ENCODE measurements at places on chromosomes 2 and 18.

DNA sequence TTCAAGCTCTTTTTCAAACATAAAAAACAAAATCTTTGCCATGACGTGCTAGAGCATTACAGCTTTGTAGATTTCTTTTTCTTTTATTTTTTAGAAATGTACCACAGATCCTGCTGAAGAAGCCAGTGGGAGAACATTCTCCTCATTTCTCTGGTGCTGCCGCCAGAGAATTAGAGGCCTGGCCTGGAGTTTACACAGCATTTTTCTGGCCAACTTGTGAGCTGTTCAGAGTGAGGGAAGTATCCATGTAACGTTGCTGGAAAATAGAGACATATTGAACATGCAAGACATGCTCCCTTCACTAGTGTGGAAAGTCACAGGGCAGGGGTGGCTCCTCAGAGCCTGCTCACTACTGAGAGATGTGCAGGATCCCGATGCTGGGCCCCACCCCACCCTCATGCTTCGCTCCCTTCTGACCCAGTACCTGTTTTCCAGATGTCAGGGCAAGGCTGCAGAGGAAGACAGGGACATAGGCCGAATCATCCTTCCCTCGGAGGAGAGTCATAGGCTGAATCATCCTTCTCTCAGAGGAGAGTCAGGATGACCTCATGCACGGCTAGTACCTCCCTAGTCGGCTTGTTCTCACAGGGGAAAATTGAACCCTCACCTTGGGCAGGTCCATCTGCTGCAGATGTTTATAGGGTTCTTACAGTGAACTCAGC is 298.5 kb downstream of the INSIG2 start:
- no peak for DNase-seq

- DNase-seq: no peak
These were observed 66.6 kb upstream of the HDAC4 start for GRCh38 chr2:239467281-239467955.

GRCh38 chr2:179612108-179612507 is 249.3 kb downstream of the ZNF385B start:
- no peak for DNase-seq

GRCh38 chr2:85534881-85535280 is 4.1 kb upstream of the MAT2A start:
- DNase-seq: no peak

DNA sequence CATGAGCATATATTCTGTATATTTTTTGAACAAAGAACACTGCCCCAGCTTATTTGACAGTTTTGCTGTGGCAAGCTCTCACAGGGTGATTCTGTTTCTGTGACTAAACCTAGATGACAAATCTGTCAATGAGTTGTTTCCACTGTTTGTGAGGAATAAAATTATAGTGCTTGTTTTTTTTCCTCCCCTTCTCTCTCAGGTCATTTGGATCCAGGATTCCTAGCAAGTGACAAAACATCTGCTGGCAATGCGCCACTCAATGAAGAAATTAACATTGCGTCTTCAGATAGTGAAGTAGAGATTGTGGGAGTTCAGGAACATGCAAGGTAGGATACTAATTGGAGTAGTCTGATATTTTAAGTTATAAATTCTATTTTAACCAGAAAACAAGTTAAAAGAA is 149.3 kb downstream of the HAUS1 start:
- DNase-seq: no peak

DNA sequence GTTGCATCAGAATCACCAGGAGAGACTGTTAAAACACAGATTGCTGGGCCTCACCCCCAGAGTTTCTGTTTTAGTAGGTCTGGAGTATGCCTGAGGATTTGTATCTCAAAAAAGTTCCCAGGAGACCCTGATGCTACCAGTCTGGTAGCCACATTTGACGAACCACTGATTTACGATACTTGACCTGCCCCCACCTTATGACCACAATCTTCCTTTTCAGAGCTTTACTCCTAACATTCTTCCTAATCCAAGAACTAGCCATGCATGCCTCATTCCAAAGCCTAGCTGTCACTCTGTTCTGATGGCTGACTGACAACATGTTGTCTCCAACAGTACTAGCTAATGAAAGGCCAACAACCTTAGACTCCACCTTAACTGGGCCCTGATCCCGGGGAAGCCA is 191.4 kb downstream of the MBD2 start:
- no peak for DNase-seq

- DNase-seq: no peak
These were observed 29.0 kb upstream of the PLA2R1 start for GRCh38 chr2:160091381-160091780.

- no peak for DNase-seq
These were observed 110.1 kb downstream of the ZNF385B start for GRCh38 chr2:179751163-179751809.

GRCh38 chr2:109209412-109209811 is 80.4 kb downstream of the SH3RF3 start:
- no peak for DNase-seq

DNA sequence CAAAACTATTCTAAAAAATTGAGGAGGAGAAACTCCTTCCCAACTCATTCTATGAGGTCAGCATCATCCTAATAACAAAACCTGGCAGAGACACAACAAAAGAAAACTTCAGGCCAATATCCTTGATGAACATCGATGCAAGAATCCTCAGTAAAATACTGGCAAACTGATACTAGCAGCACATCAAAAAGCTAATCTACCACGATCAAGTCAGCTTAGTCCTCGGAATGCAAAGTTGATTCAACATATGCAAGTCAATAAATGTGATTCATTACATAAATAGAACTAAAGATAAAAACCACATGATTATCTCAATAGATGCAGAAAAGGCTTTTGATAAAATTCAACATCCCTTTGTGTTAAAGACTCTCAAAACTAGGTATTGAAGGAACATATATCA is 63.1 kb downstream of the EHBP1 start:
- DNase-seq: no peak

GRCh38 chr2:46554397-46554796 is 75.0 kb downstream of the TMEM247 start:
- no peak for DNase-seq

DNA sequence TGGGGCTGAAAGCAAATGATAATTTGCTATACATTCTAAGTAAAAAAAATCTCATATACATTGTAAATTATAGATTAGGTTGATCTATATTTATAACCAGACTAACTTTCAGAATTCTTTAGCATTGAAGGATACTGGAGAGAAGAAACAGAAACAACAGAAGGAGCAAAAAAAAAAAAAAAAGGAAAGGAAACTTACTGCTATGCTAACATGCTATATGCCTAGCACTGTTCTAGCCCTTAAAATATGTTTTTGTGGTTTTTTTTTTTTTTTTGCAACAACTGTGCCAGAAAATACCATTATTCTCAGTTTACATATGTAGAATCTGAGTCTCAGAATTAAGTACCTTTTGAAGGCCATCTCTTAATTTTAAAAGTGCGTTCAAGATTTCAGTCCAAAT is 204.9 kb upstream of the MC4R start:
- no peak for DNase-seq

- no peak for DNase-seq
These were observed 99.6 kb upstream of the ST3GAL5 start for GRCh38 chr2:85988175-85988913.

- DNase-seq: no peak
These were observed 264.3 kb downstream of the TXNL1 start for GRCh38 chr18:56374007-56374655.

DNA sequence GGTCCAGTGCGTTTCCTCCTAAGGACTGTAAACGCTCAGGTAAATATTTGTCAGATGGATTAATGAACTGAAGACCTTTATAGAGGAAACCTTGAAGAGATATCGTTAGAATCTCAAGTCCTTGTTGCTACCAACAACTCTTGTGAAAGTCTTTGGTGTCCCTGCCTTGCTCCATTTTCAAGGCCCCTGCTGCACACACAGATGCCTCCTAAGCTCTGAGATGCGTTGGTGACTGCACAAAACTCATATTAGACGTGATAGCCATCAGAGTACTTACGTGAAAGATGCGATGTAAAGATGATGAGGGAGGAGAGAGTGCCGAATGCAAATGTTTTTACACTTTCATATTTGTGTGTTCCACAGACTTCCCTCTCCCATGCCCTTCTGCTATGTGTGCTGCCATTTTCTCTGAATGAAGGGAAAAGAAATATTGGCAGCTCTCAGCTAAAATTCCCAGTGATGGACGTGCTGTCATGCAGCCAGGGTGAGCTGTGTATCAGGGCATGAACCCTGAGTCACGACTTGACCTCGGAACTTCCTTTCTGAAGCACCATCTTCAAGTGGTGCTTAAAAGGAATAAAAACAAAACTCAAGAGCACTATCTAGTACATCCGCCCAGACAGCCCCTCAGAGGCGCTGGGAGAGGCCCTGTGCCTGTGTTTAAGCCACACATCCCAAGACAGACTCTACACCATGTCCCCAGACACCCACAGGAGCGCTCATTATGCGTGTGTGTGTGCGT is 117.4 kb downstream of the FAM210A start:
- DNase-seq: no peak

DNA sequence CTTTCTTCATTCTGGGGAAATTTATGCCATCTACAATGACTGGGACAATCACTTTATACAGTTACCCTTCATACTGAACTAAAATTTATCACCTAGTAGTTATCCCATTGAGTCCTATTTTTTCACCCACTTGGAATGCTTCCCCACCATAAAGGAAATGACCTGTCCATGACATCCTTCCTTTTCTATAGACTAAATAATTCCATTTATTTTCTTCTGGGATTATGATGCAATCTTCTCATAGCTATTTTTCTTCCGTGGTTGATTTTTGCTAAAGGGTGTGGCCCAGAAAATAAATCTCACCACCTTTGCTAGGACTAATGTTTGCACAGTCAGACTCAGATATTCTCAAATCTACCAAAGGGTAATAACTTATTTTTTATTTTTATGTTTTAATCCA is 186.1 kb upstream of the NRXN1 start:
- no peak for DNase-seq

GRCh38 chr2:46943881-46944798 is 28.5 kb upstream of the MCFD2 start:
- peak; percentile 50 for DNase-seq

DNA sequence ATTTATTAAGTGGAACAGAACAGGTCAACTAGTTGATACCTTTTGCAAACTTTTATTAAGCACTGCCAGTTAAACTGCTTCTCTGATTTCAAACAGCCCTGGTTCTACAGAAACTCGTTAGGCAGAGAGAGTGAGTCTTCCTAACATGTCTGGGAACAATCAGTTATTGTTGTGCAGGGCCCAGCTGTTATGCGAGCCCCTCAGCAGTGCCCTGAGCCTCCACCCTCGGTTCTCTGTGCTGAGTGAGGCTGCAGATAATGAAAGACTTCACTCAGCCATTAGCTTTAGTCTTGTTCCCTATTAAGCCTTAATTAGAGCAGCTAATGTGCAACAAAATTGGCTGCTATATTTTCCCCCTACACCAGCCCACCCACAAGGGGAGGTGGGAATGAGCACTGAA is 39.6 kb downstream of the KCTD18 start:
- no peak for DNase-seq

GRCh38 chr2:71929482-71929772 is 218.2 kb downstream of the CYP26B1 start:
- DNase-seq: no peak

GRCh38 chr2:169366066-169366465 is 3.7 kb upstream of the LRP2 start:
- no peak for DNase-seq

DNA sequence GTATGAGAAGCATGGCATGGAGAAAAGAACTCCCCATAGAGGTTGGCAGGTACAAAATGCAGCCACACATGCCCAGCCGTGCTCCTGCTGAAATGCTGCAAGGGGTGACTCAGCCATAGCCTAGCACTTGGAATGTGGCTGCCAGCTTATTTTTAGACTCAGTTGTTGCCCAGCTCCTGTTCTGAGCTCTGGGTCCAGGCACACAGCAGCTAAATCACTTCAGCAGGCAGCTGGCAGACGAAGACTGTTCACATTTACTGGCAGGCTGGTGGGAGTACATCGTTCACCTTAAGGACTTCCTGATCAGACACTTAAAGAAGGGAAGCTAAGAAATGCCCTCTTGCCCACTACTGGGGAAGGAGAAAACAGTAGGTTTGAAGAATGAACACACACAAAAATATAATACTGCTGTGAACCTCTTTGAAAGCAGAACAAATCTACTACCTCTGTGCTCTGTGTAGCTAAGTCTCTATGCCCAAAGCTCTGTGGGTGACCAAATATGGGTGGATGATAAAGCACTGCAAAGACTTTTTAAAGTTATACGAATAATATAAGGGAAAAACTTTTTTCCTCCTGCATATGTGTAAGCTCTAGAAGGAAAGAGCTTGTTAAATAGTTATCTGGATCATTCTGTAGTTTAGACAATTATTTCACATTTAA is 146.1 kb downstream of the LNPK start:
- DNase-seq: no peak

GRCh38 chr18:35915056-35915455 is 57.4 kb upstream of the RMP24 start:
- DNase-seq: no peak

DNA sequence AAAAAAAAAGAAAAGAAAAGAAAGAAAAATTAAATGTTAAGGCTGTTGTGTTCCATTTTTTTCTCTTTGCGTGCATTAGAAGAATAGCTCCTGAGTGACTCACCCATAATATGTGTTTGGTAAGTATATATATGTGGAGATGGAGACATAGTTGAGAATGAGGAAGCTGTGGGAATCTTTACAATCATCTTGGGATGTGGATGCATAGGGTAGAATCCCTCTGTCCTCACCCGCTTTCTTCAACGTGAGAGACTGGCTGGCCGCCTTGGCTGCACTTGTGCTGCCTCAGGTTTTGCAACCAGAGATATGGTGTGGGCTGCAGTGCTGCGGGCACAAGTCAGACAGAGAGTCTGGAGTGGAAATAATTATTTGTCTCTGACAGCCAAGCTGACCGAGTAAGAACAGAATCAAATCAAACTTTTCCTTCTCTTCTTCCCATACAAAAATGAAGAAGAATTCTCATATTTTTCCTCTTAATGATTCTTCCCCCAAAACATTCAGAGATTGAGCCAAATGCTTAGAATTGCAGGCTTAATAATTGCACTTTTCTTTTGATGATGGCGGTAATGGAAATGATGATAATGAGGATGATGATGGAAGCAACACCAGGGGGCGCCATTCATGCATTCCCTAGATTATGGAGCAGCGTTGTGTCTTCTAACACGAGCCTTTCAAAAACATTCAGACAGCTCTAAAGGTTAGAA is 48.5 kb downstream of the SERPINB7 start:
- DNase-seq: no peak

DNA sequence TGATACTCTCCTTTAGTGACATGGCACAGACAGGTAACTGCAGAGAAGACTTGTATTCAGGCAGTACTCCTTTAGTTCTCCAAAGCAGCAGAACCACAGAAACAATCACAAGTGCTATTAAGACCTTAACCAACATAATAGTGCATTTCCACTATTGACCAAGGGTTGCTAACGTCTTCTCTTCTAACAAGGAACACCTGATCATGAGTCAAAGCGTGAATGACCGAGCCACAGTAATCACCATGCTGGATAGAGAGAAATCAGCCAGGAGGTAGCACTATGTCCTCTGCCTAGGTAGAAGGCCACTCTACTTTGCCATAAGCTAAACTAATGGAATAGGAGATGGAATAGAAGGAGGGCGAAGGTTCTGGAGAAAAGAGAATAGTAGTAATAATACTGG is 161.0 kb downstream of the ANKRD44 start:
- no peak for DNase-seq

GRCh38 chr2:234705108-234705507 is 208.2 kb upstream of the ARL4C start:
- no peak for DNase-seq

Data from effector CD8-positive, alpha-beta T cell (primary cell).